ENCODE measurements at places on chromosomes 11 and 22.

GRCh38 chr11:19075636-19076035 lies 15.1 kb upstream of the MRGPRX2 start:
- DNase-seq: no peak

- no peak for DNase-seq
Observed at GRCh38 chr11:34890812-34891211, 25.4 kb downstream of the APIP start.

- no peak for DNase-seq
Observed at GRCh38 chr11:12640926-12641849, 33.0 kb upstream of the TEAD1 start.

GRCh38 chr11:63764340-63764678 lies 4.3 kb downstream of the ZFTA start:
- no peak for DNase-seq

GRCh38 chr11:119790476-119790875 lies 61.5 kb upstream of the NECTIN1 start:
- DNase-seq: no peak

DNA sequence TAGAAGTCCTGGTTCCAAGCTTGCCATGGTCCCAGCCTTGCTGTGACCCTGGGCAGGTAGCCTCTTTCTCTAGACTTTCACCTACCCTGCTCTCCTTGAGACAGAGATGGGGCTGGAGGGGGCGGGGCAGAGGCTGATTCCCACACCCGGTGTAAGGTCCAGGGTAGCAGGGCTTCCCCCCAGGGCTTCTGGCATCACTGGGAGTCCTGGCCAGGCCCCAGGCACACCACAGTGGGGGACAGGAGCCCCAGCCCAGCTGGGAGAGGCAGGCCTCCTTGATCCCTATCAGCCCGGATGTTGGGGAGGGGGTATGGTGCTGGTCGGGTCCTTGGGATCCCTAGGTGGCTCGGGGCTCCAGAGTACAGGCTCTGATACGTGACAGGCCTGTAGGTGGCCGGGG lies 1.7 kb upstream of the NUDT8 start:
- no peak for DNase-seq

Data from CD4-positive, alpha-beta T cell treated with Interleukin-17A for 4 hours (primary cell).